Small intestine (tissue), 16 donors: ENCODE measurements at places on chromosomes 3 and 15. TPM values are rescaled to one million over a fixed set of nuclear protein-coding genes. Genes with fewer than 3 reads are reported as not detected.

GRCh38 chr15:58873267-58873666 is 60.2 kb downstream of the SLTM start:
- no peak overlapping the region for H3K27ac ChIP-seq
- no peak overlapping the region for H3K4me3 ChIP-seq
- H3K36me3 ChIP-seq, result peaks cover under 1% of the 10 kb centered on the region
- H3K27me3 ChIP-seq, result no peaks in the 10 kb centered on the region

DNA sequence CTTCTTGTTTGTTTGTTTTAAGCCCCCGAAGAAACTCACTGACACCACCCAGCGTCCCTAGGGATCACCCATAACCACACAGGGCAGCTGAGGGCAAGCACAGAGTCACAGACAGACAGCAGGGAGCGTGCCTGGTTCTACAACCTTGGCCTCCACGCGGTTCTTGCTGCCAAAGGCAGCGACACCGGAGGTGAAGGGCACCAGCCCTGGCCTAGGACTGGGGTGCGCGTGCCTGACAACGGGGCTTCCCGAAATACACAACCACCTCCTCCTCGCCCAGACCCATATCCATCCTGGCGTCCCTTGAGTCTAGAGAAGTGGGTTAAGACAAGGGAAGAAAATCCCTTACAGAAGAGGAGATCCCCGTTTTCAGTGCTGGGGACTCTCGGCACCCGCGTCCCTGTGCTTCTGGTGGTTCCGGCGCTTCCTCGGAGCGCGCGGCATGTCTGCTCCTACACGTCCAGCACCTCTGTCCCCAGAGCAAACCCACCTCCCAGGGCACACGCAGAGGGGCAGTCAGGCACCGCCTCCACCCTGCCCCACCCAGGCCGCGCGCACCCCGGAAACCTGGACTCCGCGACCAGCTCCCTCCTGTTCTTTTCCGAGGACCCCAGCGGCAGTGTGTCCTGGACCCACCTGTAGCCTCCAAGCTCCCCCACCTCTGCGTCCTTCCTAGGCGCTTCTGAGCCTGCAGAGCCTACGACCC is 911 bp downstream of the RFTN1 start:
- peak; percentile 35 for DNase-seq
- peaks cover 36% of the 10 kb centered on the region for H3K27me3 ChIP-seq
- H3K27ac ChIP-seq, result no peak overlapping the region
- H3K4me3 ChIP-seq, result peak overlapping the region; percentile 70

The OSTN gene
- not detected for polyA plus RNA-seq

- no peak overlapping the region for H3K27ac ChIP-seq
- H3K27me3 ChIP-seq, result no peaks in the 10 kb centered on the region
- DNase-seq, result peak; percentile 69
- H3K4me1 ChIP-seq, result peaks cover under 1% of the 10 kb centered on the region
- no peaks in the 10 kb centered on the region for H3K36me3 ChIP-seq
These were observed 29.7 kb downstream of the DNASE1L3 start for GRCh38 chr3:58180940-58181587.
